ENCODE measurements at places on chromosomes 7 and 10.

GRCh38 chr7:18786196-18786727 lies 290.7 kb downstream of the HDAC9 start:
- DNase-seq = no peak

DNA sequence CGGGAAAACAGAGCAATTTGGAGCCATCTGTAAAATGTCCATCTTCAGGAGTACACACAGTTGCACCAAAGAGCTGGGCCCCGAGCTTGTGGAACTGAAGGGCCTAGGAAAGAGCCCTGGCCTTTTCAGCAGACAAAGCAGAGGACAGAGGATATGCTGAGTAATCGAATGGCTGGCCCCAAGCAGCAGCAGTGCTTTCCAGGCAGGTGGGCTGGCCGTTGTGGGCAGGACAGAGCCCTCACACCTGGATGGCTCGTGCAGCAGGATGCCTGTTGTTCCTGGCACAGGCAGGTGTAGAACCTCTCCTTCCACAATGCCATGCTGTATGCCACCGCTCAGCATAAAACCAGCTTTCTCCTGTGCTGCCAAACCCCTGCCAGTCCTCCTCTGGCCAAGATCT lies 32.5 kb upstream of the TNS3 start:
- no peak for DNase-seq

GRCh38 chr7:74121401-74122249 lies 38.0 kb downstream of the LIMK1 start:
- no peak for DNase-seq

DNA sequence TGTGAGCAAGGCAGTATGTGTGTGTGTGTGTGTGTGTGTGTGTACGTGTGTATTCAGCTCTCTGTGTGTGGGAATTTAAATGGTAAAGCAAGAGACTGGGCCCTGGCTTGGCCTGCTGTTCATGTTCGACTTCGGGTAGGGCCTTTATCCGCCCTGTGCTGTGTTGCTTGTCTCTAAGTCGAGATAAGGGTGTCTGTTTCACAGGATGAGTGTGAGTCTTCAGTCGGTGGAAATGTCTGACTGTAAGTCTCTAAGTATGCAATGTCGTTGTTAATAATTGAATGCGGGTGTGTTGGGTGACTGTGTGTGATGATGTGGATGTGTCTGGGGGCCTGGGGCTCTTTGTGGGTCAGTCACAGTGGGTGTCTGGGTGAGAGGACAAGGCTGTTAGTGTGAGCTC lies 34.8 kb downstream of the HIF1AN start:
- DNase-seq = no peak

DNA sequence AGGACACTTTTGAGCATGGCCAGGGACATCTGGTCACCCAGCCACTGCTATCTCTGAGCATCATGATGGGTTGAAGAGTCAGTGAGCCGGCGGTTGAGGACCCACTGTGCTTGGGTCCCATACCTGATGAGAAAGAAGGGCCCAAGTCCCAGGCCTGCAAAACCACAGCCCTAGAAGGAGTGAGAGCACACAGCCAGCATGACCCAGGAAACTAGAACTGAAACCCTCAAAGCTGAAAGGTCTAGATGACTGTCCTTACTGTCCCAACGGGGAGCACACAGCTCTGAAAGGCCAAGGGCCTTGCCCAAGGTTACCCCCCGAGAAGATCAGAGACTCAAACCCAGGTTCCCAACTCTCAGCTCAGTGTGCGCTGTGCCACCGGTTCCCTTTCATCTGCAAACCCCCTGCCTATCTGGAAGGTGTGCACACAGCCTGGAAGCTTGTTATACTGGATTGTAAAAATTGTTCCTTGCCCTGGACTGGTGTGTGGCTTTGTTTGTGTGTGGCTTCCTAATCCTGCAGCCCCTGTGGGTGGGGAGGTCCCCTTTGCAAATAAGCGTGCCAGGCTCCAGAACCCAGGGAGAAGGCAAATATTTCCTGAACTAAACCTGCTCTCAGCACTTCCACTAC lies 22.6 kb upstream of the PSAP start:
- no peak for DNase-seq
